ENCODE measurements at places on chromosomes 7 and 10.

- no peak for DNase-seq
These were observed 41.6 kb upstream of the AQP1 start for GRCh38 chr7:30869794-30870611.

- no peak for DNase-seq
These were observed 74.7 kb downstream of the CACNB2 start for GRCh38 chr10:18214691-18215563.

DNA sequence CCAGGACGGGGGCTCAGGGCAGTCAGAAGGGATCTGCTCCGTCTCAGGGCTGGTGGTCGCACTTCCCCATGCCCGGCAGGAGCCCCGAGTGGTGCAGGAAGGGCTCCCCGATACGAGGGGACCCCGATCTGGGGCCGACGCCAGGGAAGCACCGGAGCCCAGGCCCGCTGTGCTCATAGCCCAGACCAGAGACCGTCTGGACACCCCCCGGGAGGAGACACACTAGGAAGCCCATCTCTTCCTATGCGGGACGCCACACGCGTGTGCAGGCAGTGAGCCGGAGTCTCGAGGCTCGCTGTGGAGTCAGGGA lies 39.7 kb upstream of the PDGFA start:
- DNase-seq = no peak

DNA sequence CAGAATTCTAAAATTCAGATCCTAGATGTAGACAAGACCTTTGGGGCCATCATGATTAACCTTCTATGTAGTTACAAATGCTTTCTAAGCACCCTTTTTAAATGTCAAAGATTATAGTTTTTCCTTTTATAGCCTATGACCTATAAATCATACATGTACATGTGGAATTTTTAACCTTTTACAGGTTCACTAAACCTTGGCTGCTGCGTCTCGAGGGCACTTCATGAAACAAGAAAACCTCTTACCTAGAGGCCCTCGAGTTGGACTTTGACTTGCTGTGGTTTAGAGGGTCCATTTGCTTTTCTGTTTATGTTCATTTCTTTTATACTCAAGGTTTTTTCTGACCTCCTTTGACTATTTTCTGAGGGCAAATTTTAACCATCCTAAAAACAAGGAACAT lies 302.2 kb downstream of the CSTF2T start:
- no peak for DNase-seq

GRCh38 chr10:76010703-76011102 lies 579.3 kb downstream of the LRMDA start:
- no peak for DNase-seq

- DNase-seq = no peak
These were observed 34.0 kb downstream of the TMEM270 start for GRCh38 chr7:73894733-73895551.

All from activated T-helper 9 cell treated with anti-CD3 and anti-CD28 coated beads, Interleukin-2, amount 50 U/mL, for 16 hours (primary cell).